ENCODE measurements at places on chromosomes 7 and 10.
A peak's percentile ranks its signal among the peaks of the same experiment; 100 is the strongest.

GRCh38 chr10:31381766-31382316 is 62.8 kb downstream of the ZEB1 start:
- no peak for DNase-seq

- DNase-seq: no peak
These were observed 246.7 kb downstream of the KLF6 start for GRCh38 chr10:3538291-3538655.

- DNase-seq: no peak
These were observed 7.1 kb upstream of the MUC3A start for GRCh38 chr7:100942045-100942774.

DNA sequence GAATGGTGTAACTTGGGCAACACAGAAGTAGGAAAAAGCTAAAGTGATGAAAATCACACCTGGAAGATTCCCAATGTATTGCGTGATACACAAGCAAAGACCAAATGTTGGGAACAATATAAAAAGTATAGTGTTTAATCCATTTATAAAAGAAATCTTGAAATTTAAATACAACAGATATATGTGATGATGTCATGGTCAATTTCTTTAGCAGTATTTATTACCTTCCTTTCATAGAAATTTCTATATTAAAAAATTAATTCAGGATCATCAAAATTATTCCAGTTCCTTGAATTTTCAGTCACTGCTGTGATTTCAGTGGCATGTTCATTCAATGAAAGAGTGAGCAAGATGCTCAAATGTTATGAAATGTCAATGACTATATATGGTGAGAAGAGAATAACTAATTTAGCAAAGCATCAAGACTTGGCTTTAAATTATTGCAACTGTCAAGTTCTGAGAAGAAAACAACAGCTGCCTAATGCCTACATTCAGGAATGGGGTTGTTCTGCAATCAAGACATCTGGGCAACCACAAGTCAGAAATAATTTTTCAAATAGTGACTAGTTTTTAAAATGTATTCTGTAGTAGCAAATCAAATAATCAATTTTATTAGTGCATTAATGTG is 308.8 kb downstream of the SEMA3D start:
- DNase-seq: no peak

- DNase-seq: peak; percentile 48
These were observed 1.1 kb downstream of the JMJD1C start for GRCh38 chr10:63464402-63465292.

DNA sequence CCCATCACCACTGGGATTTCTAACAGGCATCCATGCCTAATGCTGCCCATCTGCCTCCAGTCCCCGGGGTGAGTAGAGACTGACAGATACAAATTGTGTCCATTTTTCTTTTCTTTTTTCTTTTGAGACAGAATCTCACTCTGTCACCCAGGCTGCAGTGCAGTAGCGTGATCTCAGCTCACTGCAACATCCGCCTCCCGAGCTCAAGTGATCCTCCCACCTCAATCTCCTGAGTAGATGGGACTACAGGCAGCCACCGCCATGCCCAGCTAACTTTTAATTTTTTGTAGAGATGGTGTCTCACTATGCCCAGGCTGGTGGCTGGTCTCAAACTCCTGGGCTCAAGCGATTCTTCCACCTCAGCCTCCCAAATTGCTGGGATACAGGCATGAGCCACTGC is 7.6 kb upstream of the CPN1 start:
- DNase-seq: no peak

DNA sequence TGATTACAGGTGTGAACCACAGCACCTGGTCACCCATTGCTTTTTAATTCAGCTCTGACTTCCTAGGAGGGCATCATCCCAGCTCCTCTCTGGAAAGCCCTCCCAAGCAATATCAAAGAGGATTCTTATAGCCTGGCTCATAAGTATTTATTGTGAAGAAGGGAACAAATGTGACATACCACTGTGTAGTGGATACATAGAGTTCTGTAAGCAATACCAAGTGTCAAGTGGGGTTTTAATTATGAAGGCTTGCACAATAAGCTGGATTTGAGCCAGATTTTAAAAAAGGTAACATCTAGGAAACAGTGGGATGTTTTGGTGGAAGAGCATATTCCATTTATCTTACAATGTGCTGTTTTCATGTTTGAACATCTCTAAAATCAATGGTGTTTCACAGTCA is 19.0 kb upstream of the PRTFDC1 start:
- DNase-seq: no peak

GRCh38 chr7:37815671-37816371 is 32.6 kb upstream of the NME8 start:
- DNase-seq: no peak

- DNase-seq: peak; percentile 28
These were observed 101.9 kb upstream of the FAM204A start for GRCh38 chr10:118444069-118444468.

- DNase-seq: no peak
These were observed 94.6 kb upstream of the RNF32 start for GRCh38 chr7:156545979-156546378.

- no peak for DNase-seq
These were observed 10.8 kb downstream of the ZNF394 start for GRCh38 chr7:99489235-99489634.

DNA sequence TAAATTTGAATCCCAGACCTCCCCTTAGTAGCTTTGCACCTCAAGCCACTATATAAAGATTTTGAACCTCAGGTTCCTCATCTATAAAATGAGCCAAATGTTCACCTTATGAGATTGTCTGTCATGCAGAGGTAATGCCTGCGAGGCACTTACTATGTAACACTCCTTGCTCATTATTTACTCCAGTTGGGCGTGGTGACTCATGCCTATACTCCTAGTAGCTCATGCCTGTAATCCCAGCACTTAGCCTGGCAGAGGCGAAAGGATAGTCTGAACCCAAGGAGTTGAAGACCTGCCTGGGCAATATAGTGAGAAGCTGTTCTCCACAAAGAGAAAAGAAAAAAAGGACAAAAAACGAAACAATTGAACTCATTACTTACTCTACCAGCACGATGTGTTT is 82.2 kb downstream of the MDFIC start:
- DNase-seq: no peak

- no peak for DNase-seq
These were observed 5.9 kb downstream of the FBXL13 start for GRCh38 chr7:103068414-103069403.

- no peak for DNase-seq
These were observed 98.0 kb downstream of the NPSR1 start for GRCh38 chr7:34756025-34756437.

GRCh38 chr10:52623761-52624160 is 148.8 kb downstream of the MBL2 start:
- DNase-seq: no peak

GRCh38 chr7:91107460-91107859 is 156.8 kb upstream of the FZD1 start:
- DNase-seq: no peak

- DNase-seq: no peak
These were observed 974.2 kb upstream of the ZNF722 start for GRCh38 chr7:63024446-63024845.

- no peak for DNase-seq
These were observed 51.7 kb upstream of the NEBL start for GRCh38 chr10:20948686-20949327.

GRCh38 chr10:112376396-112376790 is 2.5 kb downstream of the ACSL5 start:
- no peak for DNase-seq

GRCh38 chr10:33039181-33039580 is 81.2 kb upstream of the ITGB1 start:
- DNase-seq: no peak

DNA sequence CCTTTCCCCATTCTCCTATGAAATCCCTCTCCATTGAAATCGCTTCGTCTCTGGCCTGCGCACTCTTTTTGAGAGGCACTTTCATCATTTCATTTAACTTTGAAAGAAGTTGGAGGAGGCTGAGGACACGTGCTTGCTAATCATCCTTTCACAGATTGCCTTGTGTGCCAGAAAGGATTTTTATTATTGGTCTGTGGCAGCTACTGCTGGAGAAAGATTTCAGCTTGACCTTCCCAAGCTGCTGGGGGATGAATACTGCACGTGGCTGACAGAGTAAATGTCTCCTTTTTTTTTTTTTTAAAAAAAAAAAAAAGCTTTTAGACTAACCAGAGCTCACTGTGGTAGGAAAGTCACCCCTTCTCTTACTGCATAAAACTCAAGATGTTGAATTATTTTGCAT is 44.2 kb upstream of the KCNIP2 start:
- DNase-seq: no peak

GRCh38 chr7:69049326-69049725 is 548.9 kb upstream of the AUTS2 start:
- no peak for DNase-seq

GRCh38 chr7:100693312-100694097 is 545 bp downstream of the GIGYF1 start:
- no peak for DNase-seq

- no peak for DNase-seq
These were observed 6.3 kb upstream of the IL2RA start for GRCh38 chr10:6068422-6068821.

DNA sequence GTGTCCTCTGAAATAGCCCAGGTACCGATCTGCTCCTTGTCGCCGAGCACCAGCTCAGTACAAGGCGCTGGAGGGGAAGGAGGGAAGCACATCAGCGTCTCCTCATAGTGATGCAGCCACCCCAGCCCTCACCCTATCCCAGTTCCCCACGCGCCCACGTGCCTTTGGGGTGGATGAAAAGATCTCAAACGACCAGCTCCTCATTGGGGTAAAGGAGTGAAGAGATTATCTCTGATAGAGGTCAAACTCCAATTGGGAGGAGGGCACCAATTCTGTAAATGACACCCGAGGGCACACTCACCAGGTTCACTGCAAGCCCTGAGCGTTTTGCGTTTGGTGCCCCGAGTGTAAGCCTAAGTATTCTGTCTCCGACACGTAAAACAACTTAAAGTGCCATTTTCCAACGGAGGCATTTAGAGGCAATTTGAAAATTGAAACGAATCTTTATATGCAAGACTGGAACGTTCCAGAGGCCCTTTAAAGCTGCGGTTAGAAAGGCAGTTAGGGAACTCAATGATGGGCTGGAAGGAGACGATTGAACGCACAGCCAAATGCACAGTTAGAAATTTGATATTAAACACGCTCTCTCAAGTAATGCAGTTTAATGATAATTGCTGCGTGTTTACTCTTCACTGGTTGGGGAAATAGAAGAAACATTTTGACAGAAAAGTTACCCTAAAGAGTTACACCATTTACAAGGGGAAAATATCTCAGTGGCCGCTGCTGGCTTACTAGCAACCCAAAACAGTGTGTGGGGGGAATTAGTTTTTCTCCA is 8.9 kb upstream of the EMX2 start:
- no peak for DNase-seq

DNA sequence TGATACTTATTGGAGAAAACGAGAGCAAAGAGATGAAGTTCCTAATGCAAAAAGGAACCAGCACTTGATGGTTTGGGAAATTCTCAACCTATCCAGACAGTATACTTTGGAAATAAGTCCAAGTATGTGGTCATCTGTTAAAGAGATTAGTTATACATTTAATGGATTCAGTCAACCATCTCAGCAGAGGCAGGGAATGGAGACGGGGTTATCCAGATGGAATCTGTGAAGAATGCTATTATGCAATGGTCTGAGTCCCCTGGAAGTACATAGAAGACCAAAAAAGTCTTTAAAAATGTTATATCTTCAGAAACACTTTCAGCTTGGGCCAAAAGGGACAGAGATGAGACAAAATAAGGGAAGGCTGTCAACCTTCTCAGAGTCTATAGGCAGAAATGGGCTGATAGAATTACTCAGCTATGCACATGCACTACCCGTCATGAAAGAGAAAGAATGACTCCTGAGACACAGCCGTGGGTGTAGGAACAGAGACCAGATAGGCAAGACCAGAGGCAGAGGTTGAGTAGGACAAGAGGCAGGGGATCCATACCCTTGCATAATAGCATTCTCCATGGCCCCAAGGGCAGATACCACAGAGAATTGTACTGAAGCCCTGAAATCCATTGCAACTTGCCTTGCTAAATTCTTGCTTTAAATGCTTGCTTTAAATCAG is 738.8 kb upstream of the POT1 start:
- no peak for DNase-seq

GRCh38 chr7:44372560-44373417 is 47.4 kb upstream of the CAMK2B start:
- DNase-seq: no peak

- DNase-seq: no peak
These were observed 303.7 kb downstream of the EXOC4 start for GRCh38 chr7:133556553-133556952.

- DNase-seq: no peak
These were observed 176.8 kb downstream of the CPEB3 start for GRCh38 chr10:92113911-92114600.

DNA sequence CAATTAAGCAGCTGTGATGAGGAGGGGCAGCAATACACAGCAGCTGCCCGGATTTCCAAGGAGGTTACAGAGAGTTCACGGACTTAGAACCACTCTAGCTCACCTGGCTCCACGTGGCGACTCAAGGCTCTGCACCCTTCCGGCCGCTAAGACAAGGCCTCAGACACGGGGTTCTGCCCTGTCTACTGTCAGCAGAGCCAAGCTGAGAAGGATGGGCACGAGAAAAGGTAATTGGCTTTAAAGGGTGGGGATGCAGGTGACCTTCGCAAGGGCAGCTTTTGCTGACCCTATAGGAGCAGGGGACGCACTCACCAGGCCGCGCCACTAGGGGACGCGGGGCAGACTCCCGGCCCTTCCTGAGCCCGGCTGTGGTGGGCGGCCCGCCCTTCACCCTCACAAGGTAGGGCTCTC is 152.4 kb downstream of the KIF20B start:
- no peak for DNase-seq

DNA sequence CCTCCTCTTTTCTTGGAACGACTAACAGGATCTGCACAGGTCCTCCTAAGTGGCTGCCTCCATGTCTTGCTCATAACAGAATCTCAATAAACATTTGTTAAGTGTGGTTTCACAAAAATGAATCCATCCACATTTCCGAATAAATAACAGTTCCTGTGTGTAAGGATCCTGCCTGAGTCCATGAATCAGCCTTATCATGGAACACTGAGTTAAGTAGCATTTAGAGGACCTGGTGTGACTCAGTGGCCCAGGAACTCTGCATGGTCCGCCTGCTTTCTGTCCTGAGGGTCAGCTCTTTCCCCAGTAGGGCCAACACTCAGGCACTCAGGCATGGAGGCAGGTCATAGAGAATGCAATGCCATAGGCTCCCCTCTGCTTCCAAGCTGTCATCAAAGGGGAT is 15.8 kb upstream of the C10orf90 start:
- no peak for DNase-seq

DNA sequence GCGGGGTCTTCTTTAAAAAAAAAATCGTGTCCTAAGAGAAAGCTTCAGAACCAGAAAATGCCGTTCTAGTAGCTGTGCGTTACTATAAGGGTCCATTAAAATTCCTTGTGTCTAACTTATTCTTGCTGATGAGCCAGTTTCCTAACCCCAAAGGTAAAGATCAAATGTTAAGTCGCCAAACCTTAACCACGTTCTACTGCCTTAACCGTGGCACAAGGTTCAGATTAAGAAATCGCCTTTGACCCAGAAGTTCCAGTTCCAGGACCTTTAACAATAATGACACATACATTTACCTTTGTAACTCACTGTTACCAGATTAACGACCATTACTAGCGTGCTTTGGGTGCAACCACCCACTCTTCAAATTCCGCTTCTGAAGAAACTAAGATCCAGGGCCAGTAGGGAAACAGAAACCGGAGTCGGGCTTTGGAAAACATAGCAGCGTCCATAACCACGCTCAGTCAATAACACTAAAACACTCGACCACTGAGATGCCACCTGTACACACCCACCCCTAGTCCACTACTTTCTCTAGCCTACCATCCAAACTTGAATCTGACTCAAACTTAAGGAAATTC is 620 bp downstream of the BET1 start:
- peak; percentile 39 for DNase-seq
